ENCODE measurements at places on chromosomes 1 and 21.
A peak's percentile ranks its signal among the peaks of the same experiment; 100 is the strongest.

DNA sequence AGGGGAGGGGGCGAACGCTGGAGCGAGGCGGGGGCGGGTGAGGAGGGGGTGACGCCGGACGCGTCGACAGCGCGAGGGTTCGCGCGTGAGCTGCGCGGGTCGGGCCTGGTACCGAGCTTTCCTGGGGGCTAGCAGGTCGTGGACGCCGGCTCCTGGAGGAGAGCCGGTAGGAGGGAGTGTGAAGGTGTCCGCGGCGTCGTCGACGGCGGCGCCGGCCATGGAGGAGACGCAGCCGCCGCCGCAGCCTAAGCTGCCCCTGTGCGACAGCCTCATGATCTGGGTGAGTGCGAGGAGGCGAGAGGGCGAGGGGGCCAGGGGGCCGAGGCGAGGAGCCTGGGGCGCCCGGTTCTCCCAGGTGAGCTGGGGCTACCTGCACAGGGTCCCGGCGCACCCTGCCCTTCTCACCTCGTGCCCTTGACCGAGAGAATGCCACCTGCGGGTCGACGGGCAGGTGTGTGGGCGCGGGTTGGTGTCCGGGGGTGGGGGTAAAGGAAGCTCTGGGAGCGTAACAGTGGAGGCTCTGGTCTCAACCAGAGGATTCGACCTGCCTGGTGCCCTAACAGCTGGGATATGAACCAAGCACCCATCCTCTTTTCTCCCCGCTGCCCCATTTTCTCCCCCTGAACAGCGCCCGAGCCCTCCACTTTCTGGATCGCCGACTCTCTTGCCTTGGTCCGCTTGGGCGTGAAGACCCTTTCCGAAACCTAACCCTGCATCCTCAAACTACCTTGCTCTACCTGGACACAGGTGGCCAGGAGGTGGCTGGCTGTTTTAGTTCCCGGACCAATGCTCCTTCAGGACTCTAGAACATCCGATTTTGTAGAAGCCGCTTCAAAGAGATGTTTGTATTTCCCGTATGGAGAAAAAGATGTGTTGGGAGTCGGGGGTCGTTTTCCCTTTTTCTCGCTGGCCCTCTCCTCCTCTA is at the start of gene HOOK1:
Gene HOOK1, plus strand, starts transcription at position 49 of the 925 bp plus-strand sequence. Its CDS starts 169 bp downstream, at position 218.
- DNase-seq = no peak

DNA sequence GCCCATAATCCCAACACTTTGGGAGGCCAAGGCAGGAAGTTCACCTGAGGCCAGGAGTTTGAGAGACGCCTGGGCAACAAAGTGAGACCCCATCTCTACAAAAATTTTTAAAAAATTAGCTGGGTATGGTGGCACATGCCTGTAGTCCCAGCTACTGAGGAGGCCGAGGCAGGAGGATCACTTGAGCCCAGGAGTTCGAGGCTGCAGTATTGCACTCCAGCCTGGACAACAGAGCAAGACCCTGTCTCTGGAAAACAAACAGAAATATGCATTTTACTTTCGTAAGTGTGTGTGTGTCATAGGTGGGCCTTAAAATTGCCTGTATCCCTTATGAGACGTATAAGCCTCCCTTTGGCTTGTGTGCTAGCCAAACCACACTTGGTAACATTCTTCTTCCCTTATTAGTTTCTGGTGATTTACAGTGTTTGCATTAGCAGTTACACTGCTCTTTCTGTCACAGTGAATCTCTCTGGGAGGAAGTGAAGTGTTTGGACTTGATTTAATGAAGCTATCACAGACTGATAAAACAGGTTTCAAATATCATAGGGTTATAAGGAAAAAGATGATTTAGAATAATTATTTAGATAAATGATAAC is 48.9 kb upstream of the KIF26B start:
- no peak for DNase-seq

- no peak for DNase-seq
These were observed 65.5 kb upstream of the LAPTM5 start for GRCh38 chr1:30822966-30823581.

DNA sequence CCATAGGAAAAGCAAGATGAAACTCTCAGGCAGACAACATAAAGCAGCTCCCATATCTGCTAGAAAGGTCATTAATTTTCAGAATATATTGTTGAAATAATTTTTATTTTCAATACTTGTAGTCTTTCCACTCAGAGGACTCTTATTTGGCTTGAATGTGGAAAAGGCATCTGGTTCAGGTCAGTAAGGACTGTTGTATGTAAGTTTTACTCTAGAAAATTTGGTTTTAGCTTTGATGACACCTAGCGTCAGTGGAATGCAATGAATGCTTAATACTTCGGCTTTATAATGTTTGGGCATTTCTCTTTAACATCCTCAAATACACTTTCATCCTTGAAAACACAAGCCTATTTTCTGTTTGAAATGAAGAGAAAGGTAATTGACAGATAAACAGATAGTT is 63.3 kb downstream of the LRRC40 start:
- DNase-seq = no peak

- no peak for DNase-seq
These were observed 205.2 kb downstream of the GRIK3 start for GRCh38 chr1:36829066-36829465.

GRCh38 chr1:201404722-201405483 is 5.8 kb upstream of the LAD1 start:
- DNase-seq = no peak

- DNase-seq = no peak
These were observed 10.2 kb upstream of the PLXNA2 start for GRCh38 chr1:208254376-208254775.

DNA sequence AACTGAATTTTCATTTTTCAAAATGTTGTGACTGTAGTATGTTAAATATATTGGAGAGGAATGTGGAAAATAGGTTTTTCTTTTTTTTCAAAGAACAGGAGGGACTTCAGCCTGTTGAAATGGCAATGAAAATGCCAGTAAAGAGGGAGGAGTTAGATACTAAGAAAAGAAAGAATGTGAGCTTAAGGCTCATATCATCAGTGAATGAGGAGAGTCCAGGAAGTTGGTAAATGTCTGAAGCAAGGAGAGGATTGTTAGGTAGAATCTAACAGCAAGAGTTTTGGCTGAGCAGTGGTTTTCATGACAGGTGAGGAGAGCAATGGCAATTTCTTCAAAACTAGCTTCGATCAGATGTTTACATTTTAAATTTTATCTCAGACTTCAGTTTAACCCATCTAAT is 43.0 kb downstream of the PLA2G4A start:
- DNase-seq = no peak

- no peak for DNase-seq
These were observed 111.6 kb downstream of the SYT14 start for GRCh38 chr1:210049616-210050015.

DNA sequence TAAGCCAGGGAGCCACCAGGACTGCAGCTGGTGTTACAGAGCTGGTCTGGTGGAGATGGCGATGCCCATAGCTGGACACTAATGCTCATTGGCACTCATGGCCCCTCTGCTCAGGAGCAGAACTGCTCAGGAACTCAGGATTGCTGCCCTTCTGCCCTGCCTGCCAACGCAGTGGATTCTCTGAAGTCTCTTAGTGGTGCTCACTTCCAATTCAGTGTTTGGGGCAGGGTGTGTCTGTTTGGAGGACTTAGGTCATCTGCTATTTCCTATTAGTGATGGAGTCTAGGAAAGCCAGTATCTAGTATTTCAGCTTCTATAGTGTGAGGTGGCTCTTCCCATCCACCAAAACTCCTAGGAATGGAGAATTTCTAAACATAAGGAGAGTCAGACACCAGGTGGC is 29.1 kb downstream of the S100A10 start:
- DNase-seq = no peak

DNA sequence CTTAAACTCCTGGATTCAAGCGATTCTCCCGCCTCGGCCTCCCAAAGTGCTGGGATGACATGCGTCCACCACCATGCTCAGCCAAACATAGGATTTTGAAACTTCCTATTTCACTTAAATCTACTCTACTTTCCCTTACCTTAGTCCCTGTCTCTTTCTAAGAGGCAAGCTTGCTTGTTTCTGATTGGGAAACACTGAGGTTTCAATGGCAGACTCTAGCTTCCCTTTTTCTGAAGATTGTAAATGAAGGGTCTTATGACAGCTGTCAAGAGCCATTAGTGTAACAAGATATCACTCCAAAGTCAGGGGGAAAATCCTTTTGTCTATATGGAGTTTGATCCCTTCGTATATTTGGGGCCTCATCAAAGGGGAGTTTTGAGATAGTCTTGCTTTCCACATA is 23.5 kb upstream of the LMO4 start:
- no peak for DNase-seq

- DNase-seq = no peak
These were observed 241.3 kb downstream of the KCNT2 start for GRCh38 chr1:196366817-196367495.

GRCh38 chr1:6497215-6497866 is 5.9 kb upstream of the PLEKHG5 start:
- peak; percentile 21 for DNase-seq

DNA sequence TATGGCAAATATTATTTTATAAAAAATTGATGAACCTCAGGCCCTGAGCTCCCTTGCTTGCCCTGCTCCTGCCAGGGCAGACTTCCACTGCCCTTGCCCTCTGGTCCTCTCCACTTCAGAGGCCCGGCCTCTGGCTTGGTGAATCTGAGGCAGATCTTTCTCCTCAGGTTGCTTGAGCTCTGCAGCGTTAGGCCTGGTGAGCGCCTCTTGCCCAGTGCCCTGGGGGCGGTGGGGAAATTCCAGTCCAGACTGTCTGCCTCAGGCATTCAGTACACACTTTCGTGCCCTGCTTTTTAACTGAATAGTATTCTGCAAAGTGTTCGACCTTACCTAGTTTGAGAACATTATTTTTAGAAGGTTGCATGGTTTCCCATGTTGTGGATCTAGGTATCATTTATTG is 98.2 kb downstream of the PCBP3 start:
- no peak for DNase-seq

- DNase-seq = no peak
These were observed 16.9 kb downstream of the CCSAP start for GRCh38 chr1:229325853-229326487.

DNA sequence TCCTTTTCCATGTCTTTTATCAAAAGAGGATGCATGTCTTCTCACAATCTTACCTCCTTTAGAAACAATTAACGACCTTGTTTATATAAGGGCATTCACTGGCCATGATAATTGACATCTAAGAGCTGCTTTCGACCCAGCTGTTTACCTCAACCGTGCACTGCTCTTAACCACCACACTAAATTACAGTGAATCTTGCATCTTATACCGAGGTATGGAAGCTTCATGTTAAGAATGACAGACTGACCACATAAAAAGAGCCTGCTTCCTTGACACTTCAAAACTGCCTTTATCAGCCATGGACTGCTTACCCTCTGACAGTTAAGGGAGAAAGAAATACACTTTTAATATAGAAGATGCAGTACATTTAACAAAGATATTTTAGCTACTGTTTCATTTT is 301.7 kb upstream of the LYPLAL1 start:
- no peak for DNase-seq

DNA sequence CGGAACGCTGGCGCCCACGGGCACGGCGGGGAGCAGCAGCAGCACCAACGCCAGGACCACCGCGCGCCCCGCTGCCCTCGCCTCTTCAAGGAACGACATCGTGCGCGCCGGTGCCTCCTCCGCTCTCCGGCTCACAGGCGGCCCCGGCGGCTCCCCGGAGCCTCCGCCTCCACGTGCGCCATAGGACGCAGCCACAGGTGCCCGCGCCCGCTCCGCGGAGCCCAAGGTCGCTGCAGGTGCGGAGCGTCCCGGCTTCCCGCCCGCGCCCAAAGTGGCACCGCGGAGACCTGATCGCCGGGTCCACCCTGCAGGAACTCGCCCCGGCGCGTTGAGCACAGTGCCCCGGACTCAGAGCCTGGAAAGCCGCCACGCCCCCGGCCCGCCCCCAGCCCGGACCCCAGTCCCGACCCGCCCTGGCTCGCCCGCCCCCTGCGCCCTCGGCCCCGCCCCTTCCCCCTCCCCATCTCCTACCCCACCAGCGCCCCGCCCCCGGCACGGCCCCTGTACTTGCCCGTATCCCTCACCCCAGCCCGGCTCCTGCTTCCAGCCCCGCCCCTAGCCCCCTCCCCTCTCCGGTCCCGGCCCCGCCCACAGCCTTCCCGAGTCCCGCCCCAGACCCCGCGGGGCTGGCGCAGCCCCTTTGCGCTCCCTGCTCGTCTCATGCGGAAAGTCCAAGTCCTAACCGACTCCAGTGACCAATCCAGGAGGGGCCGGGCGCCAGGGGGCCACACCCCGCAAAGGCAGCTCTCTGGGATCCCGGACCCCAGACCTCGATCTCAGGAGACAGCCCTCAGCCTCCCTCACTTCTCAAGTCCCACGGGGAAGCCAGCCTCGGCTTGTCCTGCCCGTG is at the start of gene MEGF6:
Gene MEGF6, minus strand, starts transcription at position 339 of the 850 bp plus-strand sequence. Its CDS starts 240 bp downstream, at position 99.
- DNase-seq = peak; percentile 50

- no peak for DNase-seq
These were observed 14.6 kb downstream of the RAB7B start for GRCh38 chr1:205988585-205988995.

GRCh38 chr21:34834290-34834689 is 165.5 kb downstream of the CLIC6 start:
- DNase-seq = no peak

- DNase-seq = no peak
These were observed 4.3 kb downstream of the NEK7 start for GRCh38 chr1:198160946-198161614.

- no peak for DNase-seq
These were observed 3.5 kb downstream of the GNAT2 start for GRCh38 chr1:109615879-109616278.

DNA sequence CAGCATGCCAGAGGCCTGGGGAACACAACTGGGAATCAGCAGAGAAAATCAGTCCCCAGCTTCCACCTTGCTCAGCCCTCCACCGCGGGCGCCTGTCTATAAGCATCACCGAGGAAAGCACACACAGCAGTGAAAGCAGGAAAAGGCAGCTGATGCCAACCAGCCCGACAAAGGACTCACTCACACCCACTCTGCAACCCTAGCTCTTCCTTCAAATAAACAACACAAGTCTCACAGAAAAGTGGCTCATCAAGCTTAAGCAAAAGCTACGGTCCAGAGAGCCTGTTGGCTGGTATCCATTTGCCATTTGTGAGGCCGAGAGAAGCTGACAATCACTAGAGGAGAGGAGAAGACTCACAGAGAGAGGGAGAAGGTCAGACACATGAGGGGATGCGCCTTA is 27.1 kb downstream of the MRAP start:
- no peak for DNase-seq

DNA sequence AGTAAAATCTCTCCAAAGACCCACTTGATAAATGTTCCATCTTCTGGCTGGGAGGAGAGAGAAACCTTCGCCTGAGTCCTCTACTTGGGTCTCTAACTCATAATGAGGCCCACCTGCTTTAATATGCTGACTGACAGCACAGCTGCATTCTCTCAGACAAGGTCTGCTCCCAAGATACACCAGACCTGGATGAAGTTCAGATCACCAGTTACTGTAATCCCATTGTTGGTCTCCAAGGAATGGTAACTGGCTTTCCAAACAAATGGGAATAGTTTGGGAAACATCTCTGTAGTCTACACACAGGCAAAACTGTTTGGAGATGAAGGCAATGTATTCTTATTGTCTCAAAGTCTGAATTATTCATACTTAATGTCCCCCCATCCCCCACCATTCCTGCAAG is 27.9 kb upstream of the COL24A1 start:
- DNase-seq = no peak

DNA sequence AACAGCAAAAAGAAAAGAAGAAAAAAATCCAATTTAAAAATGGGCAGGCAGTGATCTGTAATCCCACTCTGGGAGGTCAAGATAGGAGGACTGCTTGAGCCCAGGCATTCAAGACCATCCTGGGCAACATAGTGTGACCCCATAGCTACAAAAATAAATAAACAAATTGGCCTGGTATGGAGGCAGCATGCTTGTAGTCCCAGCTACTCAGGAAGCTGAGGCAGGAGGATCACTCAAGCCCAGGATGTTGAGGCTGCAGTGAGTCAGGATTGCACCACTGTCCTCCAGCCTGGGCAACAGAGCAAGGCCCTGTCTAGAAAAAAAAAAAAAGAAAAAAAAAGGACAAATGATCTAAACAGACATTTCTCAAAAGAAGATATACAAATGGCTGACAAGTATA is 99.6 kb downstream of the EIF4G3 start:
- DNase-seq = no peak
